ENCODE measurements at places on chromosomes 1 and 21. TPM values are rescaled to one million over a fixed set of nuclear protein-coding genes. Genes with fewer than 3 reads are reported as not detected.

The SHE gene
- not detected for polyA plus RNA-seq

The H6PD gene
- 16.2 TPM for polyA plus RNA-seq

DNA sequence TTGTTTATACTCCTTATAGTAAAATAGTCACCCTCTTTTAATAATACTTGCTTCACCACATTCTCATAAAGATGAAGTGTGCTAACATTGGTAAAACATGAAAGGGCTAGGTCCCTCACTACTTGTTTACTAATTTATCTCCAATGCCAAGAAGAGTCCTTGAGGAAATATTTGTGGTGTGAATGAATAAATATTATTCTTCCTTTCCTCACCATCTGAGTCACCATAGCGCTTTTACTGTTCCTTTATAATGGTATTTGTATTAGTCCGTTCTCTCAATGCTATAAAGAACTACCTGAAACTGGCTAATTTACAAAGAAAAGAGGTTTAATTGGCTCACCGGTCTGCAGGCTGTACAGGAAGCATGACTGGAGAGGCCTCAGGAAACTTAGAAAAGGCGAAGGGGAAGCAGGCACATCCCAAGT is 222.8 kb upstream of the ZRANB2 start:
- DNase-seq = no peak

GRCh38 chr1:163401211-163401610 is 79.5 kb downstream of the NUF2 start:
- no peak for DNase-seq

DNA sequence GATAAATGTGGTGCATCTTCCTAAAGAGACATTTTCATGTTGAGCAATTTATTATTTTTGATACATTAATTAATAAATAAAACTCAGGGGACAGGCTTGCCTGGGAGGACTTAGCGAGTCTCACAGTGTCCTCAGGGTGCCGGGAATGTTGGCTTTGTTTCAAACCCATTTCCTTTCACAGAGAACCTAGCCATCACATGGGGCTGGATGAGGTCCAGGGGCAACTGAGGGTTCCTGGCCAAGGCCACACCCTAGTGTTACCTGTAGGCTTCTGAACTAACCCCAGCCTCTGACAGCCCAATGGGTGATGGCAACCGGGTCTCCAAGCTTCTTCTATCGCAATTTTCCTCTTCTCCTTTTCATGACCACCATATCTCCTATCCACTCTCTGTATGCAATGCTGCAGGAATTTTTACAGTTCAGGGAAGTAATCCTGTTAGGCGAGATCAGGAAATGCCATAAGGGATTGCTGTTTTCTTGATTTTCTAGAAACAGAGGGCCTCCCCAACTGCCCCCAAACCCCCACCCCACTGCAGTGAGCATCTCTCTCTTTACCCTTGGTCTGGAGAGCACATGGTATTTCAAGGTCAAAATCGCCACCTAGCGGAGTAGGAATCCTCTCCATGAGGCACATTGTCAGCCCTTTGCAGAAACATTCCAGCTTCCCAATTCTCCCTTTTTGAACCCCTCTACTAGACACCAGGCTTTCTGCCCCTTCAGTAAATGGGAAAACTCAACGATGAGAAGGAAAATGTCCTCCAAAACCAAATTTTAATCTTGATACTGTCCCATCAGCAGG is 22.1 kb upstream of the SMYD3 start:
- no peak for DNase-seq

The EPHB2 gene
- 18.6 TPM for polyA plus RNA-seq

GRCh38 chr1:74596717-74597116 is 76.9 kb downstream of the ERICH3 start:
- DNase-seq = no peak

The MNDA gene
- polyA plus RNA-seq = not detected

GRCh38 chr1:8201331-8201861 is 116.5 kb upstream of the SLC45A1 start:
- DNase-seq = no peak

DNA sequence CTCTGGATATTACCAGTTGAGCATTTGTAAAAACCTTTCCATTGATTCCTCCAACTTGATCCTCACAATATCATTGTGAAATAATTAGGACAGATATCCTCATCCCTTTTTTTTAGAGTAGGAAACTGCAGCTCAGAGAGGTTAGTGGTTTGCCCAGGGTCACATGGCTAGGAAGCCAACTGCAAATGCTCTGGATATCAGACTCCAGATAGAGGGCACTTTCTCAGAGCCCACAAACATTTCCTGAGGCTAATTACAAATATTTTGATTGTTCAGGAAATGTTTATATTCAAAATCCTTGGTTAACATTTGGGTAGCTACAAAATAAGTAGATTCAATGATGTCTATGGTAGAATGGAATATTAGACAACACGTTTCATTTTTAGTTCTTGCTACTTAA is 154.8 kb upstream of the DPYD start:
- DNase-seq = no peak

DNA sequence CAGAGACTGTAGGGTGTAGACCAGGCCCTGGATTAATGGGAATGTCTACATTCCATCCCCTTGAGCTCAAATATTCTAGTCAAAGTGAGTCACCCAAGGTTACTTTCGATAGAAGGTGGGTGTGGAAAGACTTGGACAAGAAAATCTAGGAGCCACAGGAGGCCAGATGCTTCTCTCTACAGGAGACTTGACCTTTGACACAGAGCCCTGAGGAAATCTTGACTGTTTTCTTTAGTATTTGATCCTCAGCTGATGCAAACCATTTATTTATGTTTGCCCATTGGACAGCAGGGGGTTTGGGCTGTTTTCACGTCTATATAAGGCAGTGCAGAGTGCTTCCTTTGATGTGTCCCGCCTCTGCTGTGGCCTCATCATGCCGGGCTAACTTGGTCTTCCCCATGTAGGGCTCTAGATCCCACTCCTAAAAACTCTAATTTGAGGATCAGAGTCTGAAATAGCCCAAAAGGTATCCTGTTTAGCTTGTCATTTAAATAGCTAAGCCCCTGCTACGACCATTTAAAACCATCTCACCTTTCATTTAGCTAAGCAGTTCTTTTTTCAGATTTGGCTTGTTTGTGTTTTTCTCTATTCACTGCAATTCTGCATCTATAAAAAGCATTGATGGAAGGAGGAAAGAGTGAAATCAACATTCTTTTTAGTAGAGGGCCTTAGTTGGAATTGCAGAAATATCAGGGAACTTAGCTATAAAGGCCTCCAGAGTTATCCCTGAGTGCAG is 15.5 kb upstream of the MAP3K7CL start:
- DNase-seq = no peak

- DNase-seq = no peak
Measured at GRCh38 chr1:208510192-208510952, 266.2 kb upstream of the PLXNA2 start.

The TAF1A gene
- 6.3 TPM for polyA plus RNA-seq

- no peak for DNase-seq
Measured at GRCh38 chr1:192358402-192358801, 41.6 kb downstream of the RGS21 start.

The MTX1 gene
- 79.1 TPM for polyA plus RNA-seq

DNA sequence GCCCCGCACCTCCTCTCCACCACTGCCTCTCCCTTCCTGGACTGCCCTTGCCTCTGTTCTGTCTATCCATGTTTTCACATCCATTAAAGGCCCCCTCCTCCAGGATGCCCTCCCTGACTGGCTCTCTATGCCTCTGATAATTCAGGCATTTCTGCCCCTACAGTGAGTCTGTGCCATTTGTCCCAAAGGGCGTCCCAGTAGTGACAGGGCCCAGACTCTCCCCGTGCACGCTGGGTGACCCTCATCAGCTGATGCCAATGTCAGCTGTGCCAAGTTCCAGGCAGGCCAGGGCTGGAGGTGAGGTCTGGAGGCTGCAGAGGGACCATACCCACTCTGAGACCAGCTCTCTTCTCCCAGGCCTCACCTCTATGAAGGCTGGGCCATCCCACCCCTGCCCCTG is 3.2 kb upstream of the PLEKHG5 start:
- peak; percentile 67 for DNase-seq

- peak; percentile 55 for DNase-seq
Measured at GRCh38 chr1:51234721-51235425, 1.2 kb upstream of the RNF11 start.

DNA sequence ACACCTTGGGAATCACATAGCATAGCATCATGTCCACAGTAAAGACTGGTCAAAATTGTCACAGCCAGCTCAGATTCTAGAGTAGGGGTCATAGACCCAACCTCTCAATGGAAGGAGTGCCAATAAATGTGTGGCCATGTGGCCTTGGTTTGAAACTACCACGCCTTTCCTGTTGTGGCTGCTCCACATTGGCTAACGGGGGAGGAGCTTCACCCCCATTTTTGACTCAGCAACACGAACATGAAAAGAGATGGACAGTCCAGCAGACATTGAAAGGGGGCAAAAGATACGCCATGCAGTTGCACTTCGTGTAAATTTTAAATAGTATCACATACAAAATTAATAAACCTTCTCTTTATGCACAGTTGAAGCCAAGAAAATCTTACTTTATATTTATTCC is 78.4 kb upstream of the HIVEP3 start:
- no peak for DNase-seq
